ENCODE measurements at places on chromosomes 16 and 17.

GRCh38 chr17:1758807-1759206, 3.1 kb upstream of the SERPINF1 start:
- no peak for DNase-seq

- no peak for DNase-seq
These were observed 1.7 kb downstream of the CAPNS2 start for GRCh38 chr16:55568207-55568606.

- DNase-seq = no peak
These were observed 45.1 kb downstream of the SOX9 start for GRCh38 chr17:72165867-72166439.

DNA sequence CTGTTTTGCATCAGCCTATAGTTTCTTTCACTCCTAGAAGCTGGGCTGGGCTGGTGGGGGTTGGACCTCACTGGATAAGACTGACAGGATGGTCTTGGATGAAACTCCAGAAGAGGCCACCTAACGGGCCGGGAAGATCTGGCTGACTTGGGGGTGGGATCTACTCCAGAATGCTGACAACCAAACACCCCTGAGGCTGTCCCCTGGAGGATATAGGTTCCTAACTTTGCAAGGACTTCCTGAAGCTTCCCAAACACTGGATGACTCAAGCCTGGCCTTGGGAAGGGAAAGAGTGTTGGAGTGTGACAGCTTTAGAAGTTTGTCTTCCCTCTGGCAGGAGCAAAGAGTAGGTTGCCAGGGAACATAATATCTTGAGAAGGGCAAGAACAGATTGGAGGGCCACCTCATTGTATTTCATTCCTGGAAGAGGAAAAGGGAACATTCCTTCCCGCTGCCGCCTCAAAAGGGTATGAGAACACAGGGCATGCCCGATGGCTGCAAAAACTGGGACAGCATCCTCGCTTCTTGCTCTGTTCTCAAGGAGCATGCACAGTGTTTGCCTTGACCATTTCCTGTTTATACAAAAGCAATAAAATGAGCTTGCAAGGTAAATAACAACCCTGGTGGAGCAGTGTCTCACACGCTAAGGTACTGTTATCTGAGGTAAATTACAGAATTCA, 6.8 kb upstream of the CYB5B start:
- no peak for DNase-seq

DNA sequence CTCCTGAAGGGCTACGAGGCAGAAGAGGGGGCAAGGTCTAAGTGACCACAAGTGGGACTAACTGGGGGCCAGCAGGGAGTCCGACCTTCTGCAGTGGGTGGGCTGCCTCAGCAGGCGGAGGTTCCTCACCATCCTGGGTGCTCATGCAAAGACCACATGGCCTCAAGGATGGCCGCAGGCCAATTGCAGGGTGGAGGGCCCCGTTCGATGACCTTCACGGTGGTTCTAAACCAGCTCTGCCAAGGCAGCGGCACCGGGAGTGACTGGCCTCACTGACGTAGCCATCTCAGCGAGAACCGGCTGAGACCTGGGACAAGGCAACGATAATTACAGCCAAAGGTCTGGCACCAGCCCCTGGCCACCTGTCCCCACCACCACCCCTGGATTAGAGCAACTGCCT, 5.7 kb downstream of the SMIM5 start:
- DNase-seq = no peak

GRCh38 chr17:9204637-9205329, 183.5 kb downstream of the NTN1 start:
- DNase-seq = no peak

DNA sequence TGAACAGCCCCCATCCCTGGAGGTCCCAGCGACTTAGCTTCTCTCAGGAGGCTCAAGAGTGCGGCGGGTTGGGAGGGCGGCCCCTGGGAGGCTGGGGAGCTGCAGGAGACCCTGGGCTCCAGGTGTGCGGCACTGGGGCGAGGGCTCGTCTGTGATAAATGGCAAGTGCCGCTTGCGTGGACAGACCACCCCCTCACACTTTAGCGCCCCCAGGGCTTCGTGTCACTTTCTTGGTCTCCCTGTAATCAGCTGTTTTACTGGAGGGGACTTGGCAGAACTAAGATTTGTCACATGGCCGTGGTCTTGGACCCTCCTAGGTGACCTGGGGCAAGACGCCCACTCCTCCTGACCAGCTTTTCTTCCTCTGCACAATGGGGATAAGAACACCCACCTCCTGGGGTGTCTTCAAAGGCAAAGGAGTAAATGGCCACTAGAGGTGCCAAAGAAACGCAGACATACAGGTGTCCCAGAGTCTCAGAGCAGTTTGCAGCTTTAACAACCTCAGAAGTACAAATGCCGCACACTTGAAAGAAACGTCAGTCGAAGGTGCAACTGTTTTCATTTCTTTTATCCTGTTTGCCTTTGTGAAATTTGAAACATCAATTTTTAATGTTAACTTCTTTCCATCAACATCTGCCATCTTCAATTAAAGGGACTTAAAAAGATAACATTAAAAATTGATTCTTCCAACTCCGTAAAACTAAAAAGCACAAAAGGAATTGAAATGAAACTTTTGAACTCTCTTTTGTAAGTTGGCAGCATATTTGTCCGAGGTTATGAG, 946 bp downstream of the OSGIN1 start:
- peak; percentile 30 for DNase-seq

DNA sequence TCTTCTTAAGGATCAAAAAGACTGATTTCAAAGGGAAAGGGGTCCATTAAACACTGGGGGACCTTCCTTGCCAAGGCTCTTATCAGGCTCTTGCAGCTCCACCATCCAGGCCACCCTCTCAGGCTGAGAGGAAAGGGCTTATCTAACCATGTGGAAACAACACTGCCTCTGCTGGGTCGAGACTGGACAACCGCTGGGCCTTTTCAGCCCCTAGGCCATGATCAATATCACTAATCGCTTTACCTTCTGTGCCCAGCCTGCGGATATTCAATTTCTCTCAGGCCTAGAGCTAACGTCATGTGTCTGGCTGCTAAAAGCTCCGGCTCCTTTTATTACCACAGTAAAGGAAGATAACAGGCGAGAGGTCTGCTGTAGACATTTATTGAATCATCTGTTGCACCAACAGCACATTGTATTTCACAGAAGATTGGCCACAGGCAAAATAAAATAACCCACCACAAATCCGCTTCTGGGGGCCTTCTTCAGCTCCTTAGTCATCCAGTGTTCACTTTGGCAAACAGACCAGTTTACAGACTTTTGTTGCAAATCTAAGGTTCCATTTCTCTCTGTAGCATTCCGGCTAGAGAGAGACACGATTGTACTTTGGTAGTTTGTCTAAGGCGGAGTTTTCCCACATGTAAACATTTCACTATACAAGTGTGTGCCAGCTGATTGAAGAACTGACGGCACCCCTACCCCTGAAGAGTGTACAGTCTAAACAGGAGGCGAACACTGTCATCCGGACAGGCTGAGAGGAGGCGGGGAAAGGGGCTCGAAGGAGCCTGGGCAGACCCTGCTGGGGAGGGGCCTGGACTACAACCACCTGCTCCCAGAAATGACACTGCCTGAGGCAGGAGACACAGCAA, 13.9 kb downstream of the CYB561 start:
- DNase-seq = peak; percentile 22

- DNase-seq = no peak
These were observed 1.6 kb upstream of the IRX3 start for GRCh38 chr16:54288030-54288834.

GRCh38 chr17:32854832-32855389, 22.0 kb downstream of the MYO1D start:
- DNase-seq = no peak

DNA sequence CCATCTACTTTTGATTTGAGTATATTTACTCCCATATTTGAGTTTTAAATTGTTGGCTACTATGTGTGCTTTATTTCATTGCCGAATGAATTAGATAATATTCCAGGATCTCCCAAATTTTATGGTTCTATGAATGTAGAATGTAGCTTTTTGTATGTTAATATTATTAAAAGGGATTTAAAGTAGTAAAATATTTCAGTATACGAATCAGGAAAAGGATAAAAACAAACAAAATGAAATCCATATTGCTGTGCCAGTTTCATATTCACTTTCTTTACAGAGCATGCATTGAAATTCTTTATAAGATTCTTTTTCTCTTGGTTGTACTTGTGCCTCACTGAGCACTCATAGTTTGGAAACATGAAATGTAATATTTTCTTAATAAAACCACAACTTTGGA, 155.1 kb downstream of the CHD9 start:
- no peak for DNase-seq

GRCh38 chr16:65964752-65965151, 401.7 kb upstream of the CDH5 start:
- DNase-seq = no peak

All from fibroblast of mammary gland (primary cell).